Stimulated activated CD8-positive, alpha-beta memory T cell treated with anti-CD3 and anti-CD28 coated beads, Interleukin-7, amount 100 ng/mL, for 1 hour (primary cell): ENCODE measurements at places on chromosomes 5 and 9.

DNA sequence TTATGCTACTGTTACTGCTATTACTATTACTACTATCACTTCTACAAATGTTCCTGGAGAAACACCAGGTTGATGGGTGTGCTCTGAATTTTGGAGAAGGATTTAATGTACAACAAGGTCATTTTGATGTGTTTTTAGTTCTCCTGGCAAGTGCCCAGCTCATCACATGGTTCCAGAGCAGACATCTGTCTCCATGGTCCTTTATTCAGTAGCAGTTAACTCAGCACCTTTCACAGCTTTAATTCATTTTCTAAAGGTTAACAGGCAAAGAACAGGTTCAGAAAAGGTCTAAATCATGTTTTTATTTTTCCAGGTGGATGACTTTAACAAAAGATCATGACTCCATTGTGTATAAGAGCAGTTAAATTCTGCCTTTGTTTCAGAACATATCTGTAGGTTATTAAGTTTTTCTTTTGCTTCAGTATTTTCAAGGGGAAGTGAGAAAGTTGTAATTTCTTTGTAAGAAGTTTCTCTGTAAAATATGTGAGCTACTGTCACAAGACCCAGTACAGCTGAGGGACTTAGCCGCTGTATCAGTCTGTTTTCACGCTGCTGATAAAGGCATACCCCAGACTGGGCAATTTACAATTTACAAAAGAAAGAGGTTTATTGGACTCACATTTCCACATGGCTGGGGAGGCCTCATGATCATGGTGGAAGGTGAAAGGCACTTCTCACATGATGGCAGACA lies 41.9 kb downstream of the MTRR start:
- DNase-seq, result no peak

- DNase-seq, result no peak
Observed at GRCh38 chr5:146390469-146390868, 51.8 kb downstream of the POU4F3 start.

DNA sequence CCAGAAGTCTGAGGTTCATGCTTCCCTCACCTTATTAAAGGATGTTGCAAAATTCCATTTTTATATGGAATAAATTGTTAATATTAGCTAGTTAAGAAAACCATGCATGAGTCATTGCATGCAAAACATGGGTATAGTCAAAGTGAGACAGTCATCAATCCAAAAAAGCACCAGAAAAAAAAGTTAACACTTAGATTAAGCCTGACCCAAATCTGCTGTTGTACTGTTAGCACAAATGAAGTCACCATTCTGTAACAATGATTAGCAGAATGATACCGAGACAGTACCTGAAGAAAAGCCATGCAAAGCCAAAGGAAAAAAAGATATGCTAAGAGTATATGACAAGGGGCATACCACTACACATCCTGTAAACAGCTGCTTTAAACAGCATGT lies 49.5 kb downstream of the PKD2L2 start:
- DNase-seq, result no peak

- DNase-seq, result no peak
Observed at GRCh38 chr5:78706825-78707224, 58.3 kb upstream of the LHFPL2 start.

DNA sequence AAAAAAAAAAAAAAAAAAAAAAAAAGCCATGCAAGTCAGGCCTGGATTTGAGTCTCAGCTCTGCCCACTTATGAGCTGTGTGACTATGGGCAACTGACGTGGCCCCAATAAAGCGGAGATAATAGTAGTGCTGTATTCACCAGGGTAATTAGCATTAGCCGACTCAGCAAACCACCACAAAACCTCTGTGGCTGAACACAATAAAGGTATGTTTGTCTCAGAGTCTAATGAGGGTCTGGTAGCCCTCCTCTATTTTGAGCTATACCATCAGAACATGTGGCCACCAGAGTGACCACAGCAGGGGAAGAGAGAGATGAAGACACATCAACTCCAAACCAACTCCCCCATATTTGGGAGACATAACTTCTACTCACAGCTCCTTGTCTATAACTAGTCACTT lies 15.9 kb downstream of the SWI5 start:
- no peak for DNase-seq

DNA sequence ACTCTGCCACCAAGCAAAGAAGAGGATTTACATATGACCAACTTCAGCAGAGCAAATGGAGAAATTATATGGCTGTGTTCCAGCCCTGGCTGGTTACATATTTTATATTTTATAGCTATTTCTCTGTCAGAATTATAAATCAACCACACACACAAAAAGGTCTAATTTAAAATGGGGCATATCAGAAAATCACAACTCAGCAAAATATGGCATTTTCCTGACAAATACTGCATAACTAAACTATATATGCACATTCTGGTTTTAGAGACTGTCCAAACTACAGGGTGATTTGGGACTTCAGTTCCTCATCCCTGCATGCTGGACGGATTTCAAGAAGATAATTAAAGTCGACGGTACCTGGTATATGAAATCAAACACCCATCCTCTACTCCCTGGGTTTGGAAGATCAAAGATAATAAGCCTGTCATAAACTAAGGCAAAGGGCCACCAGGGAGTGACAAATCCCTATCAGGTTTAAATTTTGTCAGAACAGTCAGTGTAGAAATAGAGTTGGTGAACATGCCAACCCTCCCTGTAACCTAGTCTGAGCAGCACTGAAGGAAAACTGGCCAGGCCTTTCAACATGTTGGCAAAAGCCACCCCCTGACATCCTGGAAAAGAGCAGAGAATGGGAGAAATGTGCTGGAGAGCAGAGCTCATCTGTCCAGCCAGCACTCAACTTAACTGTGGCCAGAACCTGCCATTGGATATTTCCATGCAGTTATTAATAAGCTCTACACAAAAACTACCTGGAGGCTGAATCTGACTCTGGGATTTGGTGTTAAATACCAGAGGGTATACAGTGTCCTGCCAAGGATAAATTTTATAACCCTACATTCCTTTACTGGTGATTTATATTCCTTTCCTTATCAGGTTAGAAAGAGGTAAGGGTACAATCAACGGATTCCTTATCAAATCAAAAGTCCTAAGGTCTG lies 235.7 kb downstream of the ENC1 start:
- DNase-seq, result no peak

- no peak for DNase-seq
Observed at GRCh38 chr9:79584655-79584982, 12.9 kb downstream of the TLE4 start.

GRCh38 chr5:163373436-163374084 lies 63.8 kb upstream of the CCNG1 start:
- no peak for DNase-seq

DNA sequence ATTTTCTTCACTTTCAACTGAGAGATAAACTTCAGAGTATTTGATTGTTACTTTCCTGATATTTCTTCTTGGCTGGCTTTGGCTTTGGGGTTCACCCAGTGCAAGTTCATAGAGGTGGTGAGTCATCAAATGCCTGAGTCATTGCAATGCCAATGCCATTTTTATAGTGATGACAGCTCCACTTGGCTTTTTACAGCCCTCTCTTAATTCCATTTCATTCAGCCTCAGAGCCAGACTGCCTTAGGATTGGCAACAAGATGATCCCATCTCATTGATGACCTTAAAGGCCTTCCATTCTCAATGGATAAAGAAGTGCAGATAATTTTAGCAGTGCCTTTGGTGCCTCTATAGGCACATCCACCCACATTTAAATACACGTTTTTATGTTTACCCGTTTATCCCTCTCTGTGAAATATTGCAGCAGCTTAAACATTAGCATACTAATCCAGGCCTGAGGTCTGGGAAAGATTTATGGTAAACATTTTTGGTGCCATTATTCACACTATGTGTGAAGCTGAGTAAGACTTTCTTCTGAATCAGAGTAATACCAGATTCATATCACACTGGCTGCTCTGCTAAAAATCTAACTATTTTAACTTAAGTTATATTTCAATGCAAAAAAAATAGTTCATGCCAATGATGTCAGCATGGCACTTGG lies 88.9 kb upstream of the TYRP1 start:
- DNase-seq, result no peak

- DNase-seq, result no peak
Observed at GRCh38 chr5:172544371-172545095, 90.2 kb upstream of the SH3PXD2B start.

DNA sequence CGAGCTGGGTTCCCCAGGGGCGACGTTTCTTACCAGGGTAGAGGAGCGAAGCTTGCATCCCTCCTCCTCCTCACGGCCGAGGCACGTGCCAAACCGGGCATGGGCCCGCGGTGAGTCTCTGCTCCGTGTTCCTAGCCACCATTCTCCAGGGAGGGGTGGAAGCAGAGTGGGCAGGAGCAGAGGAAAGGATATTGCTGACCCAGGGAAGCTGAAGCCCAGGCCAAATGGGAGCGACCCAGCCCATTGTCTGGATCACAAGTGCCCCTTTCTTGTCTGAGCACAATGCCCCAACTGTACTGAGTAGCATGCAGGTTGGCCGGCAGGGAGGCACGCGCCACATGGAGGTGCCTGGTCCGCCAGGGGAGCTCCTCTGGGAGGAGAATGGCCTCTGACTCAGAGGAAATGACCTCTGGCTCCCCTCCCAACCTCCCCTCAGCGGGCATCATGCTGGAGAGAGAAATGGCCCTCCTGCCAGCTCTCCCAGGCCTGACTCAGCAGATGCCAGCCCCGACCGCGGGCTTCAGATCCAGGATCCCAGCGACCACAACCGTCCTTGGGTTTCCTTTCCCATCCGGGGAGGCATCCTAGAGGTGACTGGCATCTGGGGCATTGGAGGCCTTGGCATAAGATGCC lies 1.1 kb downstream of the PRR7 start:
- no peak for DNase-seq

DNA sequence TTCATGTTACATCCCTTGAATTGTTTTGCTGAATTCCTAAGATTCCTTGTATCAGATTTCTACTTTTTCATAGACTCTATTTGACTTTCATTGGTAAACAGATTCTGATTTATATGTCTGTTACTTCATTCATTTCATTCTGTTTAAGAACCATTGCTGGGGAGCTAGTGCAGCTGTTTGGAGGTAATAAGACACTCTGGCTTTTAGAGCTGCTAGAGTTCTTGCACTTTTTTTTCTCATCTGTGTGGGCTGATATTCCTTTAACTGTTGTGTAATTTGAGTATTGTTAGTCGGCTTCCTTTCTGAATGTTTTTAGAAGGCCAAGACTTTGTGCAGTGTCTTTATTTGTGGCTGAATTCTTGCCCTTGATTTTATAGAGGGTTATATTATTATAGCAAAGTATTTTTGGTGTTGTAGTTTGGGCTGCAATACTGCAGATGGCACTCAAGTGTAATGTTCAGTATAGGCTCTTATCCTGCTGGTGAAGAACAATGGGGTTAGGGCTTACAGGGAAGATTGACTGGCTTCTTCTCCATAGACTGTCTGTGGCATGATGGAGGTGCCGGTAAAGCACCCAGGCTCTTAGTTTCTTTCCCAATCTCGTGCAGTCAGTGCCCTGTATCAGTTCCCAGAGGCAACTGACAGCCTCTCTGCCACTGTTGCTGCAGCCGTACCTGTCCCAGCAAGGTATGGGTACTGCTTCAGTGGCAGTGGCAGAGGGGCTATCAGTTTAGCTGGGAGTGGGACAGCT lies 162.2 kb downstream of the OXCT1 start:
- DNase-seq, result no peak

DNA sequence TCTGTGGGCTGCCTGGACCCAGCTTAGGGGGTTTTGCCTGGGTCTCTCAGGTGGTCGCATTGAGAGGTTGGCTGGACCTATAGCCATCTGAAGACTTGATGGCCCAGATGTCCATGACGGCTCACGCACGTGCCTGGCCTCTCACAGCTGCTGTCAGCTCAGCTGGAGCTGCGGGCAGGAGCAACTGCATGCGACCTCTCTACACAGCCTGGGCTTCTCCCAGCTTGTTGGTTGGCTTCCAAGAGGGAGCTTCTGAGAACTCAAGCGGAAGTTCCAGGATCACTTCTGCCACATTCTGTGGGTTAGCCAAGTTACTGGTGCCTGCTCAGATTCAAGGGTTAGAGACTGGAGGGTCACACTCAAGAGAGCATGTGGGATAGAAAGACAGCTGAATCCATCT lies 99.2 kb downstream of the DAPK1 start:
- no peak for DNase-seq

DNA sequence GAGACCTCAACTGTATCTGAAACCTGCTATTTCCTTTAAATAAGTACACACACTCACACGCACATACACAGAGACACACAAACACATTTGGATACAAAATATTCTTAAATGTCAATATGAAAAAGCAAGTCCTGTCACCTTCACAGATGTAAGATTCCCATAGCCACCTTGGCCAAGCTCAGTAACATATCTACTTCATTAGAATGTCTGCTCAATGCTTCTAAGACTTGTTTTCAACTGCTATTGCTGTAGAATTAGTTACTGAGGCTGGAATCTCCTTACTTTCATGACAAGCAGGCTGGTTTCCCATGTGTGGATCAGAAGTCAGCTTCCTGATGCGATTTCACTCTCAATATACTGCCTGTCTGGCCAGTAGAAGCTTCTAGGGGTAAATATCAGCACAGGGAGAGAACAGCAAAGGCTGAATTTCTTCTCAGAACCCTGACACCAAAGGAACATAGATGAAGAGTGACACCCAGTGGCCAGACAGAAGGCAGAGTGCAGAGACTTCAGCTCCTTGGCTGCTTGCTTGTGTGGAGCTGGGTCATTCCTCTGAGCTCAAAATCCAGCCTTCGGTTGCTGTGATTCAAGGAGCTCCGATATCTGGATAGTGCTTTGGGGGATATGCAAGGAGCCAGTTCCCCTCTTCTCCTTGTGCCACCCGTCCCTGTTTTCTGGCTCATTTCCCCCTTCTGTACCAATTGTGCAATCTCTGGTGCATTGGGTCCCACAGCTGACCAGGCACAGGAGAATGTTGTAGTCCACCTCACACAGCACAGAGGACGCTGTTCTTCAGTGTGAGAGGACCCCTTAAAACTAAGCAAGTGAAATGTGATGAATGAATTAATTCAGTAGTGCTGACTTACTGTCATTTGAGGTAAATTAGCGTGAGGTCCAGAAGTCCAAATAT lies 26.6 kb upstream of the ABLIM3 start:
- DNase-seq, result no peak
